ENCODE measurements at places on chromosomes 6 and 20.

DNA sequence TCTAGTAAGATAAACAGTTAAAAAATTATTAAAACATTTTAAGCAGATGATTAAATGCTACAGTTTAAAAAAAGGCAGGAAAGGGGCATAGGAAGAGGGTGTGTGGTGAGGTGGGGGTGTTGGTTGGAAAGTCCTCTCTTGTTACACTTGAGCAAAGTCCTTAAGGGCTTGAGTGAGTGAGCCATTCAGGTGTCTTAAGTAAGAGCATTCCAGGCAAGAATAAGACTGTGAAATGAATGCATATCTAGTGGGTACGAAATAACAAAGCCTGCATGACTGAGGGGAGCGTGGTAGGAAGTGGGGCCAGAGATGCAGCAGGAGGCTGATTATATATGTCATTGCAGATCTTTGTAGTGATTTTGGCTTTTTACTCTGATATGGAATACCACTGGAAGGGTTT lies 5.1 kb downstream of the CDKAL1 start:
- no peak for DNase-seq

GRCh38 chr6:27809067-27809938 lies 102.9 kb downstream of the OR2B2 start:
- DNase-seq = no peak

DNA sequence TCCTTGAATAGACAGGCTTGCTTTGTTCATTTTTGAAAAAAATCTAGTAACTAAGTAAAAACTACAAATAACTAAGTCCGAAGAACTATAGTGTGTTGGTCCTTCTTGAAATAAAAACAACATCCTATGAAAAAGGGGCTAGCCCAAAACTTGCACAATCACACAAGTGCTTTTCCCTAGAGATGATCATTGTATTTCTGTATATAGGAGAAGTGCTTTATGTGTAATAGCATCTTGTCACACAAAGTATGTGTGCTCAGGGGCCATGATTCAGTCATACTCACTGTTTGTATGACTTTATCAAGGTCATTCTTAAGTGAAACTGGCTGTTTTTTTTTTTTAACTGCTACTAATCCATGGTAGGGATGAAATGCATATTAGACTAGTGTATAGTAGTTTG lies 179.8 kb downstream of the DTNBP1 start:
- peak; percentile 46 for DNase-seq

DNA sequence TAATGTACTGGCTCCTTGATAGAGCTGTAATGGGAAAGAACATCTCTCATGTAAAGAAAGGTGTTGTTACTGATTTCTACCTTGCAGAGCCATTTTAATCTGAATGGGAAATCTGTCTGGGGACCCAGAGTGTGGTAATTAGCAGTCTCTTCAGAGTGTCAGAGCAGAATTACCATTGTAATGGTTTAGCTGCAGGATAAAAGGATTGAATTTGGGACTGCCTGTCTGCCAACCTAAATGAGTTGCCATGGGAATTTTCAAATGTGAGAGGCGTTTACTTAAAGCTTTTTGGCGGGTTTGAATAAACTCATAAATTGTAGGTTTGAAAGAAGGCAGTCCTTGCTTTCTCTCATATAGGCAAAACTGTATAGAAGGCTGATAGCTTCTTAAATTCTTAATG lies 128.8 kb downstream of the QKI start:
- no peak for DNase-seq

- no peak for DNase-seq
These were observed 21.5 kb upstream of the TPD52L1 start for GRCh38 chr6:125132058-125132457.

- no peak for DNase-seq
These were observed 187.1 kb upstream of the RNF24 start for GRCh38 chr20:4202441-4202840.

Measured in LHCN-M2 (cell line).